Epithelial cell of prostate (primary cell): ENCODE measurements at places on chromosomes 12 and 14.

GRCh38 chr12:108342985-108343384, 3.9 kb upstream of the CMKLR1 start:
- DNase-seq = no peak

DNA sequence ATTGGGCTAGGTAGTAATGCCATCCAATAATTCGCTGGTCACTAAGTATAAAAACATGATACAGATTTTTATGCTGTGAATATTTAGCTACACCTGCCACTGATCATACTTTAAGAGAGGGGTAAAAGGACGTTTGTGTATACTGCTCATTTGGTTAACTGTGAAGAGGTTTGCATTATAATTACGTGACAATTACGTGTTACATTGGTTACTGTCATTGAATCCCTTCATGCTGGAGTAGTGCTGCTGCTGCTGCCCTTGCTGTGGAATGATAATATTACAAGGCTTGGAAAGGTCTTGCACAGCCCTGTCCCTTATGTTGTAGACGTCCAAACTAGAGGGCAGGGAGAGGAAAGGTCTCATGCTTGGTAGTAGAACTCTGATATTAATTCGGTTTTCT, 312.2 kb upstream of the ATP2B1 start:
- DNase-seq = no peak

- no peak for DNase-seq
Observed at GRCh38 chr14:22984959-22985658, 2.8 kb upstream of the AJUBA start.

- DNase-seq = no peak
Observed at GRCh38 chr12:81378601-81379285, 300.9 kb downstream of the ACSS3 start.

GRCh38 chr12:4137015-4137414, 136.5 kb upstream of the CCND2 start:
- no peak for DNase-seq

DNA sequence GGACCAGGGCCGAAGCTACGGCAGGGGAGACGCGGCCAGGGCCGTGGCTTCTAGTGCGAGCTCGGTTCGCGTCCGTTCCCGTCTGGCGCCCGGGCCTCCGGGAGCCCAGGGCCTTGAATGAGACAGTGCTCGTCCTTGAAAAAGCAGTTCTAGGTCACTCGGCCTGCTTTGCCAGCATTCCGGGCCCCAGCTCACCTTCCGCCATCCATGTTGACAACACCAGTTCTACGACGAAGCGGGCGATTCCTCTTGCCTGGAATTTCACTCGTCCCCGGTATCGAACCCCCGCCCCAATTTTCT, 4.5 kb downstream of the OR10AD1 start:
- no peak for DNase-seq

DNA sequence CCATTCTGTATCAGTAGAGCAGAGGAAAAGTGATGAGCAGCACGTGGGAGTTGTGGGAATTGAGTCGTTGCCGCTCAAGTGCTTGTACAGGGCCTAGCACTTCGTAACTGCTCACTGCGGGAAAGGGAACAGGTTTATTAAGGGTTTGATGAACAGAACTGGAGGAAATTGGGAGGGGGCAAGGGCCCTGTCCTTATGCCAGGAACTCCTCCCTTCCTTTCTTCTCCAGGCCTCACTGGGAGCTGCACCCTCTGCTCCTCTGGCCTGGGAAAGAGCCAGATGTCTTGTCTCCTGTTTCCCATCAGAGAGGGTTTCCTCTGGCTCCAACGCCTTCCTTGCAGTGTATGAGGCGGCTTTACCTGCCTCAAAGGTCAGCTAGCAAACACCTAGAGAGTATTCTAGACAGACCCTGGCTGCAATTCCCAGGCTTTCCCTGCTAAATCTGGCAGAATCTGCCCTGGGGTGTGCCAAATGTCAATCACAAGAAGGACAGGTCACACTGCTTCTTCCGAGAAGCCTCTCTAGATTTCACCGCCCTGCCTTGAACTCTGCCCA, 78.4 kb downstream of the NTF3 start:
- no peak for DNase-seq

DNA sequence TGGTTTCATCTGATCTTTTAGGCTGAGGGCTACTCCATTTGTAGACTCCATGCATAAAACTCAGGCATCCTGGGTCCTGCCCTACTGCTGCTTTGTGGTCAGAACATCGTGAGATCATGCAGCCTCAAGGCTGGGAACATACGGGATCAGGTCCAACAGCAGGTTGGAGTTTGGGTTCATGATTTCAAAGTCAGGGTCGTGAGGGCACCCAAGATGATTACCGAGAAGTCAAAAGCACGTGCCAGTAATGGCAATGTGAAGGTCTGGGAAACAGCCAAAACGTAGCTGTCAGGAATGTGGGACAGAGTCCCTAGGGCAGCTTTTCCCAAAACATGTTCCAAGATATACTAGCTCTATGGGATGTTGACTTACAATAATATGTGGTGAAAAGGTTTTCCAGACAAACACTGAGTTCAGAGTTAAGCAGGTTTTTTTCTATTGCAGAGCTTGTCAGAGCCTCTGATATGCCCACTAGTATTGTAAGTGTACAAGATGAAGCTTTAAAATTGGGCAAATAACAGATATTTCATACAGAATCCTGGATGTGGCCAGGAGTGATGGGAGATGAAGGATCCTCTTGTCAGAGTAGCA, 130.3 kb upstream of the DNM1L start:
- no peak for DNase-seq

- DNase-seq = no peak
Observed at GRCh38 chr14:104284107-104284592, 145.8 kb downstream of the KIF26A start.

- no peak for DNase-seq
Observed at GRCh38 chr12:46210873-46211439, 57.9 kb downstream of the SLC38A1 start.

DNA sequence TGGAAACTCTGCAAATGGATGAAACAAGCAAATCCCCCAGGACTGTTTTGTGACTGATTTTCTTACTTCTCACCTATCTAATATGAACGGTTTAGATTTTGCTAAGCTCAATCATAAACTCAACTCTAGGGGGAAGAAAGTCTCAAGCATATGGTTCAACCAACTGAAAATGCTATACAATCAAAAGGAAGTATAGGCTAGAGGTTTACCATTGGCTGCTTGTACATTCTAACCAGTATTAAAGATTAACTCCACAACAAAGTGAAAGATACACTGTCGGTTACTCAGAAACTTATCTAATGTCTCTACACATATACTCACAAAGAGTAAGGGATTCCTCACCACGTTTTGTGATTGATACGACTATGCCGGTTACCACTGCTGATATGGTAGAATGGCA, 281.8 kb upstream of the SOX5 start:
- no peak for DNase-seq

- no peak for DNase-seq
Observed at GRCh38 chr12:108166505-108166904, 37.4 kb downstream of the WSCD2 start.

DNA sequence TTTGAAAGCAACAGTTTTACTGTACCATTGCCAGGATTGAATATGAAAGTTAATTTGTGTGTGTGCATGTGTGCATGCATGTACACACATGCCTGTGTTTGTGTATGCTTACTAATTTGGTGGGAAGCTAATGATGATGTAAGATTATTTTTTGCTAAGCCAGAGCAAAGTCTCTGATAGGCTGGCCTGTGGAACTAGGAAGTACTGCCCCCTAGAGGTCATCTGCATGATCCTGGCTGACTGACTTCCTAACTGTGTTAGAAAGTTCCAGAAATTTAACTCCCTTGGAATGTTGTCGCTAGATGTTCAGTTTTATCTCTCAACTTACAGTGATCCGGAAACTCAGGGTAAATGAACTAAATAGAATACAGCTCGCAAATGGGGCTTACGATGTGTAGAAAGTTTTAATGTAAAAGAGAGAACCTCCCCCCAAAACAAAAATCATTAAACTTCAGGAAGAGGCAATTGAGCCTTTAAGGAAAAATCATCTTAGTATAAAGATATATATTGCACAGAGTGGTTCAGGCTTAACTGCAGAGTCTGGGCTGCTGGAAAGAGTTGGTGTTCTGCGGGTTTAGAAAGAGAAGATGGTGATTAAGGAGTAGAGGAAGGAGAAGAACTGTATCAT, 34.3 kb upstream of the SLC38A1 start:
- peak; percentile 18 for DNase-seq

DNA sequence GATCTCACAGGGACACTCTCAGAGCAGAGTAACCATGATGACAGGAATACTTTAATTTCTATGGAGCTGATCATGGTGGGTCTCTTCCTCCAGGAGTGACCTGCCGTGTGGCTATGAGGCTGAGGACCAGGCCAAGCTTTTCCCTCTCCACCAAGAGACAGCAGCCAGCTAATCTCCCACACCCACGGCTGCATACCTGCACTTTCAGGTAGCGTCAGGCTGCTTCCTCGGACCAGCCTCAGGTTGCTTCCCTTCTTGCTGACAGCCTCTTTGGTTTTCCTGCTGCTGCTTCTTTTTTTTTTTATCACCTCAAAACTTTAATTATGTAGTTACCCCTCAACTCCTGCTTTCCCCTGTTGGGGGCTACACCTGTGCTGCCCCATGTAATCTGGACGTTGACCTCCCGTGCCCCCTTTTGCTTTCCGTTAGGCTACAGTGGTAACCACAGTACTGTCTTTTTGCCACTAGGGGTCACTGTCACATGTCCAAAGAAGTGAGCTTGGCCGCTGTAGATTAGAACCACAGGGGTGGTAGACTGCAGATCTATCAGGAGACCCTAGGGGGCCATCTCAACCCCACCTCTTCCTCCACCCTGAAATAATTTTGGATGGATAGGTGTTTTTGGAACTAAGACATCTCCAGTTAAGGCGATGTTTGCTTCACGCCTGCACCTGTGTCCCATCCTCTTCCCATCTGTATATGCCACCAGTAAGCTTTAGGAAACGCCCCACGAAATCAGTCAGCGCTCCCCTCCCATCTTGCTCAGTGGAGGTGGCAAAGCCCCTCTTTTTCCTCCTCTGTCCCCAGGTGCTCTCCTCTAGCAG, 7.8 kb upstream of the PIP4K2C start:
- DNase-seq = no peak

DNA sequence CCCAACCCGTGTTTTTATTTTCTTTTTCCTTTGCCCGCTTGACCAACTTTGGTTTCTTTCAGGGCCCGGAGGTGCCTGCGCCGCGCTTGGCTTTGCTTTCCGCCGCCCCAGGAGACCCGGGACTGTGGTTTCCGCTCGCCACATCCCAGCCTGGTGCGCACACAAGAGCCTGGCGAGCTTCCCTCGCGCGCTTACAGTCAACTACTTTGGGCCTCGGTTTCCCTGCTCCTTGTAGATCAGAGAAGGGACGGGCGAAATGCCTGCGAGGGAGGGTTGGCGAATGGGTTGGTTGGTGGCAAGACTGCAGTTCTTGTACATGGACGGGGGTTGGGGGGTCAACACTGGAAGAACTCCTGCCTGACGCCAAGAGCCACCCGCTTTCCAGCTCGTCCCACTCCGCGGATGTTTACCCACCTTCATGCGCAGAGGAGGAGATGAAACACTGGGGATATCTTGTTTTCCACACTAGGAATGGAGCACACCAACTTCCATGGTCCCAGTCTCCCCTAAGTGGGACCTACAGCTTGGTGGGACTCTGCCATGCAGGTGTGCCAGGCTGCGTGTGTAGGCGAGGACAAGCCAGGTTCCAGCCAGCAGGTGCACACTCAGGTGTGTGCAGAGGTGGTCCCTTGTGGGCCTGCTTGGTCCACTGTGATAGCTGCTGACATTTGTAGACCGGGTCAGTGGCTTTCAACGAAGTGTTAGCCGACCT, 16.6 kb upstream of the TBX3 start:
- DNase-seq = no peak

- DNase-seq = no peak
Observed at GRCh38 chr14:57069702-57070101, 199.0 kb downstream of the EXOC5 start.

DNA sequence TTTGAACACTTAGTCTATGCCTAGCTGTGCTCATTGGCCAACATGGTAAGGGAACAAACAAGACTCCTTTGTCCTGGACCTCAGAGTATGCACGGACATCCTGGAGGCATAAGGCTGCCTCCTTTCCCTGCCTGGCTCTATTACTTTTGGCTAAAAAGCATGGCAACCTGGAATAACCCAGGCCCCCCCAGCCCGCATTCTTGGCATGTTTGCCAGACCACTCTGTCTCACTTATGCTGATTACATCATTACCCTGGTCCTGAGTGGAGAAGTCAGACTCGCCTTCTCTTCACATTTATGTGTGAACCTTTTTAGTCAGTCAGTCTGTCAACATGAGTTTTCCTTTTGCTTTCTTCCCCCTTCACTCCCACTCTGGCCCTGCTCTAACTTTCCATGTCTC, 58.0 kb upstream of the ELK3 start:
- no peak for DNase-seq

DNA sequence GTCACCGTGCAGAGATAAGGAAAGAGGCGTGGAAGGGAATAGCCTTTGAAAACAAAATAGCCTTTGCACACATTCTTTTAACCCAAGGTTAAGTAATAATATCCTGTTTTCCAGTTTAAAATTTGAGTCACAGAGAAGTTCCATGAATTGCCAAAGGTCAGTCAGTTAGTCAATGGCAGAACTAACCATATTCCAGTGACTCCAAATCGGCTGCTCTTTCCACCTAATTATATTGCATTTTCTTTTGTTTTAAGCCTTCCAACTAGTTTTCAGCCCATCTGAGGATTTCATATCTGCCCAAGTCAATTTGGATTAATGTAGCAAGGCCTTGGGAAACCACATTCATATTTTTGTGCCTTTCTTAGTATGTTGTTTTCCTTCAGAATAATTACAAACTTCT, 373.0 kb downstream of the CCDC91 start:
- DNase-seq = no peak

DNA sequence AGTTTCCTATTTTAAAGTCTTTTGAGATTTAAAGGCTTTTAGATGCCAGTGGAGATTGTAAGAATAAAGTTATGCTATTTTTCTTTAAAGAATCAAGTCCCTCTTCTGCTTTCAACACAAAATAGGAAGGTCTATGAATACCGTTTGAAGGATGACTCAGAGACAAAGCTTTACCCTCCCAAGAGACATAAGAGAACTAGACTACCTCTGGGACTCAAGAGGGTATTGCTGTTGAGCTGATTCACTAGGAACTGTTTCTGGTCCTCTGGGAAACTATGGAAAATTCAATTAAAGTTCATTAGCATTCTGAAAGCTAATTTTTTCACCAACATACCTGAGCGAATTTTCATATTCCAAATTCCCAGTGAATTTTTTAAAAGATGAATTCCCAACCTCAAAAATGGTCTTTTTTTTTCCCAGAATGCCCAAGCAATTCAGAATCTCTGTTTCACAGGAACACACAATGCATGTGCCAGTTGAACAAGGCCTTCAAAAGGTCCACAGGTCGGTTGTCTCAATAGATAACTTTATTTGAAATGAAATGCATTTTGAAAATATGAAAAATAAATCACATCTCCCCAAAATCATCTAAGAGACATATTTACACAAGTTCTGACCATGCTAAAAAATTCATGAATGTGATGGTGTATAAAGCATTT, 6.5 kb downstream of the PHLDA1 start:
- no peak for DNase-seq

- no peak for DNase-seq
Observed at GRCh38 chr12:124713436-124714082, 146.1 kb upstream of the NCOR2 start.

GRCh38 chr12:72380441-72380840, 108.3 kb downstream of the TRHDE start:
- DNase-seq = no peak

GRCh38 chr14:93941293-93941910, 14.3 kb downstream of the FAM181A start:
- no peak for DNase-seq

GRCh38 chr14:99381688-99382060, 99.0 kb downstream of the SETD3 start:
- no peak for DNase-seq

GRCh38 chr12:10320643-10321042, 13.0 kb downstream of the KLRD1 start:
- DNase-seq = no peak

- no peak for DNase-seq
Observed at GRCh38 chr14:104983231-104983721, 2.3 kb upstream of the CLBA1 start.
